Left renal pelvis (tissue), 4 donors: ENCODE measurements at places on chromosomes 7 and 10.

DNA sequence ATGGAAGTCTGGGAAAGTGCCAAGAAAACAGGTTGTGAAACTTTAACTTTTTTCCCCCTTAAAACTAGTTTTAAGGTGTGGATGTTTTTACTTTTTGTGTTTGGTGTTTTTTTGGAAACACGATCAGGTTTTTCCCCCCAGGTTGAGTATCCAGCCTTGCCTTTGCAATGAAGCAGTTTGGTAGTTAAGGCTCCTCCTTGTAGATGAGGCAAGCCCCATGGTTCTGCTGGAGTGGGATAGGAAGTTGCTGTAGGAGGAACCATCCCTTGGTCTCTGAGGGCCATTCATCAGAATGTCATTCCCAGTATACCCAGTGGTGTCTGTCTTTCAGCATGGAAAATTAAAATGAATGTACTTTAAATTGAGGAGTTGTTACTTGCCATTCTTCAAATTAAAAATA is 2.7 kb downstream of the CUL1 start:
- no peak for DNase-seq

DNA sequence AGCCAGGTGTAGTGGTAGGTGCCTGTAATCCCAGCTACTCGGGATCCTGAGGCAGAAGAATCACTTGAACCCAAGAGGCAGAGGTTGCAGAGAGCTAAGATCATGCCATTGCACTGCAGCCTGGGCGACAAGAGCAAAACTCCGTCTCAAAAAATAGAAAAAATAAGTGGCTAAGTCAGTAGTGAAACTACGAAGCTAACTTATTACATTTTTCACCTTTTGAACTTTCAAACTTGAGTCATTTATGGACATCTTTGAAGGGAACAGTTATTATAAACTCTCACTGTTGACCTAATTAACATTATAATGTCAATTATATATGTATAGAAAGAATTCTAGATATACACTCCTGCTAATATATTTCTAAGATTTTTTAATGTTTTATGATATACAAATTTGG is 541.5 kb upstream of the C7orf33 start:
- no peak for DNase-seq

DNA sequence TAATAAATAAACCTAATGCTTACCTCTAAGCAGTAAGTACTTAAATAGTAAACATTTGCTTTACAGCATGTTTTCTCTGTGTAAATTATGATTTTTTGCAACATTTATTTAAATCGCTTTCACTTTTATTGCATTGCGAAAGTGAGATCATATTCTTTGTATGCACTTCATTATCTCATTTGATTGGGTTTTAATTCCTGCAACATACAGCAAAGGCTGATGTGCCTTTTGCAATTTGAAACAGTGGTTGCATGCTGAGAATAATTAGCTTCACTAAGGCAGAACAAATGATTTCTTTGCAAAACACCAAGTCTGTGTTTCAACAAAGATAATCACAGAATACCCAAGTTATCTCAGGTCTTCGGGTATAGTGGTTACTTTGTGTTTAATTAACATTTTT is 16.3 kb upstream of the THSD7A start:
- no peak for DNase-seq

DNA sequence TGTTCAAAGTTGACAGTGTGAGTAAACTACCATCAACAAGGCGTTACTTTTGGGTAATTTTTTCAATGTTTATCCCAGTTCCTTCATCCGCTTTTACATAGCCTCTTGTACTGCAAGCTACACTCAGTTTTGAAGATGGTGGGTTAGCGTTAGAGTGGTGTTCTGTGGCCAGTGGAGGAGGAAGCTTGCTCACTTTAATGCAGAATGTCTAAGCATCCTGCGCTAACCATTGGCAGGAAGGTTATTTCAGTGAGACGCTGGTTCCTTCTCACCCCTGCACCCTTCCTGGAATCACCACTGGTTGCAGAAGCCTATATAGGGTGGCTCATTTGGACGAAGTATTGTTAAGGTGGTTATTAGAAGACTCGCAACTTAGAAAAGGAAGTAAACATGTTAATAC is 159.1 kb downstream of the CELF2 start:
- DNase-seq: no peak
